ENCODE measurements at places on chromosomes 3 and 15. TPM values are rescaled to one million over a fixed set of nuclear protein-coding genes. Genes with fewer than 3 reads are reported as not detected.

- no peak for DNase-seq
Measured at GRCh38 chr15:41559239-41559782, 299 bp downstream of the TYRO3 start.

DNA sequence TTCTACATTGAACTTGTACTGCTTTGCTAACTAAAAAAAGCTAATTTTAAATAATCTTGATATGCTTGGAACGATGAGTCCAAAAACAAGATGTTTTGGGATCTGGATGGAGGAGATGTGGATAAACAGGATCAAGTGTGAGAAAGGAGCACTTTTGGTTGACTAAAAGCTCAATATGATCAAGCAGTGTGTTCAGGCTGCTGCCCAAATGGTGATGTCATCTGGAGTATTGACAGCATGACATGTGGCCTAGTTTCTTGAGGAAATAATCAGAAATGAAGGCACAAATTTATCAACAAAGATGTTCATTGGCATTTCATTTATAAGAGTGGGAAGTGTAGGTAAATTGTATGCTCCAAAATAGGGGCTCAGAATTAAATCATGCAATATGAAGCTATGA lies 161.2 kb downstream of the SOX2 start:
- no peak for DNase-seq

DNA sequence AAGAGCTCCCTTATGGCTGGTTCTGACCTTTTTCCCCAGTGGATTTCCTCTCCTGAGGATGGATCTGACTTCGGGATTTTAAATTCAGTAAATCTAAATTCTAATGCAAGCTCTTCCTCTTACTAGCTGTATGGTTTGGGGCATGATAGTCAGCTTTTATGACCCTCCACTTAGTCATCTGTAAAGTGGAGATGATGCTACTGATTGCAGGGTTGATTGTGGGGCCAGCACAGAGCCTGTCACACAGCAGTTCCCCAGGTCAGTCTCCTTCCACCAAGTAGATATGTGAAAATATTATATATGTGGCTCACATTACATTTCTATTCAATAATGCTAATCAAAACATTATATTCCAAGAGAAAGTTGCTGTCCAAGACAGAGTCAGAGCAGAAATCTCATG lies 141.3 kb upstream of the UBE2E1 start:
- no peak for DNase-seq

DNA sequence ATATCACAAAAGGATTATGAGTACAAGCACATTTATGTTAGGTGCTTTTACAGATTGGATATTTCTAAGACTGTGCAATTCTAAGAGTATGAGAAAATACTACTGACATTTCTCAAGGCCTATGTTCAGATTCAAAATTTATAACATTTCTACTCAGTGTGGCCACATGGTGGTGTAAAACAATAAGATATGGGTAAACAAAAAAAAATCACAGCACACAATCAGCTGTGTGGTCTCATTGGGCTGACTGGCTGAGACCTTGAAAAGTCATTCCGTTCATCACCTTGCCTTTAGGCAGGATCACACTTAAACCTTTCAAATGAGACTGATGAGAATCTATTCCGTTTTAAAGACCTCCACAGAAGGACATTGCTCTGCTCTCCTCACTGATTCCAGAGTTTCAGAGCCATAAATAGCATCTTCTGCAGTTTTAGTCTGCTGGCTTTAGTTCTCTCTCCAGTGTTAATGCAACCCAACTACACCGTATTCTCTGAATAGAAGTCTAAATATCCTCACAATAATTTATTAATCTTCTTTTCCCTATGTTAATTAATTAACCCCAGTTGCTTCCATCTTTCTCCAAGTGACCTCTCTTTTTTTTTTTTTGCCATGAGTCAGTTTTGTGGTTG lies 158.2 kb downstream of the SPATA16 start:
- no peak for DNase-seq

GRCh38 chr3:21839592-21839991 lies 88.6 kb upstream of the ZNF385D start:
- no peak for DNase-seq

GRCh38 chr15:64310036-64310435 lies 45.9 kb downstream of the CSNK1G1 start:
- no peak for DNase-seq

GRCh38 chr3:111892070-111892469 lies 33.0 kb downstream of the PHLDB2 start:
- no peak for DNase-seq

DNA sequence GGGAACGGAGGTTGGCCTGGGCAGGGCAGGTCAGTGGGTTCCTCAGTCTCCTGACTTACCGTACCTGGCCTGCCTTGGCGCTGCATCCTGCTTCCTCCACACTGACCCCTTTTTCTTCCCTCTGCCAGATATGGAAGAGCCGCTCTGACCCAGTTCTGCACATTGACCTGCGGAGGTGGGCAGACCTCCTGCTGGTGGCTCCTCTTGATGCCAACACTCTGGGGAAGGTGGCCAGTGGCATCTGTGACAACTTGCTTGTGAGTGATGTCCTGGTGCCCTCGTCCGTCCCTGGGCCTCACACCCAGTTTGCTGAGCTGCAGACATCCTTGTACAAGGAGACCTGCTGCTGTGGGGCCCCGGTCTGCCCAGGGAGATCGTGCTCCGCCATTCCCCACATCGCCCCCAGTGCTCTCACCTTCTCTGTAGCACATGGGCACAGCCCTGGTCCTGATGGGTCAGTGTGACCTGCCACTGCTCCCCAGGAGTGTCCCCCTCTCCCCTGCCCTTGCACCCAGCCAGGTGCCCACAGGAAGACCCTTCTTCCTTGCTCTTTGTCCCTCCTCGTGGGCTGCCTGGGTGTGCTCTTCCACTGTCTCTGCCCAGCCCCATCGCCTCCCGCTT lies 21.0 kb downstream of the PPCDC start:
- no peak for DNase-seq

- no peak for DNase-seq
Measured at GRCh38 chr15:66018488-66018797, 149.2 kb downstream of the RAB11A start.

- DNase-seq, result no peak
Measured at GRCh38 chr15:76663529-76663928, 241.6 kb downstream of the SCAPER start.

DNA sequence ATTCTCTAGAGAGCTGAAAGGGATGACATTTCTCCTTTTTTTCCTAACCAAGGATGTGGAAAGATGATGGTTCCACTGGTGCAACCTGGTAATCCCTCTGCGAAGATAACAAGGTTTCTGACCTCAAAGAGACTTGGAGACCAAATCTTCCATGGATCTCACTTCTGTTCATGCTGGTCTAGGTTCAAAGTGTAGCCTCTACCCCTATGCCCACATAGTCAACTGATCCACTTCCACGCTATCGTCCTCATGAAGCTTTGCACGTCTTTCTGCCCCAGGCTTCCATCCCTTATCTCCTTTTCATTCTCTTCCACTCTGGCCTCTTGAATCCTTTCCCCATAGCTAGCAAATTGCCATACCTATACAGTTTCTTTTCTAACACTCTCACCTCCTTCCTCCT lies 8.8 kb upstream of the MED12L start:
- DNase-seq, result no peak

GRCh38 chr3:171994646-171995428 lies 44.5 kb upstream of the FNDC3B start:
- DNase-seq, result no peak

DNA sequence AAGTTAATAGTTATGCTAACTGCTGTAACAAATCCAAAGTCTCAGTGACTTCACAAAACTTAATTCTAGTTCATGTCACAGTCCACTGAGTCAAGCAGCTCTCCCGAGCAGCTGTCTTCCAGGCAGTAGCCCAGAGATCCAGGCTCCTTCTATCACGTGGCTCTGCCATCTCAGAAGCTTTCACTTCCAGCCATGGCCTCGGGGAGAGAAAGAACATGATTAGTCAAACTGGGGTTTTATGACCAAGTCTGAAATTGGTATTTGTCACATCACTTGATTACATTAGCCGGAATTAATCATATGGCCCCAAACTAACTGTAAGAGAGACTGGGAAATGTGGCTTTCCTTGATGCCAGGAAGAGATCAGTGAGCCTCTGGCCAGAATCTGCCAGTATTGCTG lies 70.2 kb upstream of the DGKG start:
- no peak for DNase-seq

GRCh38 chr15:75347222-75348033 lies 589 bp downstream of the NEIL1 start:
- DNase-seq, result peak; percentile 28

DNA sequence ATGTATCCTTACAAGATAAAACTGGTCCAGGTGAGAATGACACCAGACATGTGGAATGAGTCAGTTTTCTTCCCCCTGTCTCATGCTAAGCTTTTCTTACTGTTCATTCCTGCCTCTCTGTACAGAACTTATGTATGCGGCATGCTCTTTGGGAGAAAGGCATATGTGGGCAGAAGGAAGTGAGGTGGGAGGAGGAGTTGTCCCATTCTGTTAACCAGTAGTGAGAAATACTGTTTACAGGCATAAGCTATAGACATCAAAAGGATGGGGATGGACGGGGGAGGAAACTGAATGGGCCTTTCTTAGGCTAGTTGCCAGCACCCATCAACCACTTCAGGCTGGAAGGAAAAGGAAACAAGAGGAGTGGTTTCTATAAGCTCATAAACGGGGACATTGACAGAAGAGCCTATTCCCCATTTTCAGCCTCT lies 143.6 kb upstream of the BHLHE40 start:
- DNase-seq, result peak; percentile 22

DNA sequence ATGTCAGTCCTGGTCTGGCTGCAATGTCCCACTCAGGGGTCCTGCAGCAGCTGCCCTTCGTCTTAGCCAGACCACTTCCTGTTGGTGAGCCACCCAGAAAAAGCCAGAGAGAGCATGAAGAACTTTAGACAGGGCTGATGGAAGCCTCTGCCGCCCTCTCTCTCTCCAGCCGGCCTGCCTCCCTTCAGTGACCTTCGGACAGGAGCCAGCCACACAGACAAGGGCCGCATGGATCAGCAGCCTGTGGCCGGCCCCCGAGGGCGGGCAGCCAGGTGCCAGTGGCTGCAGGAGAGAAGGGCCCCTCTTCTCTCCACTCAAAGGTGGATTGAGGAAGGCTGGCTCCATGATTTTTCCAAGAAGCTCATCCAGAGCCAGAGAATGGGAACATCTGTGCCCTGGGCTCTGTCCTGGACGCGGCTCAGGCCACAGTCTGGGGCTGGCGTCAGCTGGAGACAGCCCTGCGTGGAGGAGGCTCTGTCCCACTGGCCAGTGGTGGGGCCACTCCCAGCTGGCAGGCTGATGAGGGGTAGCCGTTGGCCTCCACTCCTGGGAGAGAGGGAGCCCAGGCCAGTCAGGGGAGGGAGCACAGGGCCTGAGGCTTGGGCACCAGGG lies 42.9 kb downstream of the ISG20 start:
- no peak for DNase-seq

DNA sequence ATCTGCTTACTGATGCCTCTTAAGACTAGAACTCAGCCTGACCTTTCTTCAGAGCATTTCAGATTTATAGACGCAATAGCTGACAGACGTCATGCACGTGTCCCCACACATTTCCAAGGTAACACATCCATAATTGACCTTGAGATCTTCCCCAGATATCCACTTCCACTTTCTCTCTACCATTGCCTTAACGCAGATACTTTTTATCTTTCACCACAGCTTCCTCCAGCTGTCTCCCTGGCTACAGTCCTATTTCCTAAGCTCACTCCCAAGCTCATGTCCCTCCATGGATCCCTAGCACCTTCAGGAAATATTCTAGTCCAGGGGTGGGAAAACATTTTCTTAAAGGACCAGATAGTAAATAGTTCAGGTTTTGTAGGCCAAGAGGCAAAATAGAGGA lies 173.0 kb upstream of the MITF start:
- DNase-seq, result no peak

DNA sequence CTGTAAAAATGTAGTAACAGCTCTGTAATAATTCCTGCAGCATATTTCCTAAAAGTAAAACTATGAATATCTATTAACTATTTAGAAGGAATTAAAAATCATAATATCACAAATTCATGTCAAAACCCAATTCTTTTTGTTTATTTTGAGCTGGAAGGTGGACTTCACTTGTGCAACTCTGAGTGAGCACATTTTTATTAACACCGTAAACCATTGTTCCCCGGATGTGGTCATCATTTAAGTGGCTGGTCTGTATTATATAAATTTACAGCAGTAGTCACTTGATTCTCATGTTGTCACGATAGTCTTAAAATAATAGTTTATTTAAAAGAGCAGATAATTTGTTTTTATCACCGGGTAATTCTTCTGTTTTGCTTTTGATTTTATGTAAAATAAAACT lies 43.0 kb upstream of the UTS2B start:
- no peak for DNase-seq

DNA sequence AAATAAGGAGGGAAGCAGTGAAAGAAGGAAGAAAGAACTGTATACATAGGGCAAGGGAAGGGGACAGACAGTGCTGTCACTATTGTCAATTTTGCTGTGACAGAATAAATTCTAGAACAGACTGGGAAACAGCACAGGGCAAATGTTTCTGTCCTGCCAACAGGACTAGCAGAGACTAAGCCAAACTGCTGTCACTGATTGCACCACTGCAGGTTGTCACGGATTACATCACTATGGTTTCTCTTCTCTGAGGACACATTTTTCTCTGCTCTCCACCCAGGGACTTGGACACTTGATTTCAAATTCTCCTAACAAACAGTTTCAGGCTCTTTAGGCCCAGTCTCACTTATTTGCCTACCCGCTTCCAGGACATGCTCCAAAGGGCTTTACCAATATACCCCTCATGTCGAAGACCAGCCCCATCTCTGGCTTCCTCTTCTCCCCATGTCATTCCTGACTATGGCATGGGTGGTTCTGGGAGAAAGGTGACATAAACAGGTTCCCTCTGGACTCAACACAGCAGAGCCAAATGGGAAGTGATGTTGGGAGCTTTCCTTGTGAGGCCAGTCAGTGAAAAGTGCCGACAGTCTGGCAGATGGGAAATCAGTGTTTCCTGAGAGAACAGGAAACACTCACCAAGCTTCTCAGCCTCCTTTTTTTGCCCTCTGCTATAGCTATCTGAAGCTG lies 70.2 kb upstream of the ST3GAL6 start:
- DNase-seq, result no peak

GPR27 gene
- 1.2 TPM for total RNA-seq

CLEC3B gene
- 0.30 TPM for total RNA-seq

ARHGEF26 gene
- 0.06 TPM for total RNA-seq

LYZL4 gene
- total RNA-seq, result not detected

EPHA3 gene
- not detected for total RNA-seq

SEMA6D gene
- total RNA-seq, result not detected

ZNF592 gene
- 44.3 TPM for total RNA-seq

CCR4 gene
- total RNA-seq, result 60.3 TPM

Measured in activated CD4-positive, alpha-beta T cell treated with anti-CD3 and anti-CD28 coated beads, Interleukin-2, amount 10 ng/mL, durations not matched to agents 7 days and 5 days (primary cell).